SK-N-SH (cell line): ENCODE measurements at places on chromosomes 4 and X.
A peak's percentile ranks its signal among the peaks of the same experiment; 100 is the strongest.

DNA sequence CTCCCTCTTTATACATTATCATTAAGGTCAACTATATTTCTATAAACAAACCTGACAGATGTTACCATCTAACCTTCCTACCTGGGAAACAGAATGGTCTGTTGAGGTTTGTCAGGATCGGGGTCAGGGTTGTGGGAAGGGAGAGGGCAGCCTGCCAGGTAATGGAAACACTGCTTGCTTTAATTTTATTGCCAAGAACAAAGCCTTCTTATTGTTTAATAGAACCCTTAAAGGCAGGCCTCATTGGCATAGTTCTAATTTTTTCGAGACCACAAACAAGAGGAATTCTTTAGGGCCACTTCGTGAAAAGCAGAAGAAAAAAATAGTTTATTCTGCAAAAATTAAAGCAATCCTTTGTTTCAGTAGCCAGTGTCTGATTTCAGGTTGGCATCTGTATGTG lies 113.2 kb downstream of the MID1 start:
- no peak for DNase-seq

DNA sequence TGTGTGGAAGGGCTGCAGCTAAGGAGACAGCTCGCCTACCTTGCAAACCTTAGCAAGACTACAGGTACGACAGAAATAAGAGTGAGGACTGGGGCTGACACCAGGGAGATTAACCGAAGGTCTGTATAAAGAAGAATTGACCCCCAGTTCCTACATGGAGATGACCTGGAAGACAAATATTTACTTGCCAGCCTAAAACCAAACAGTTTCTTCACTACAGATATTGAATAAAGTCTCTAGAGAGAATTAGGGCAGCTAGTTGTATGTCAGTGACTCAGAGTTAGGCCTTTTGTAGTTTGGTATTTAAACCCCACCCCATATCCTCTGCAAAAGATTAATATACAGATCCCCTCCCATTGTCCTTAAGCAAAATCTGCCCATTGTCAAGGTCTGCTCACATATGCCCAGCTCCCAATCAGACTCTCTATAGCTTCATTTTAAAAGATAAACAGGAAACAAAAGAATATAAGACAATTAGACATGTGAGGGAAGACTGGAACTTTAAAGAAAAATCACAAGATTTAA lies 28.1 kb upstream of the FRMPD3 start:
- DNase-seq, result no peak

DNA sequence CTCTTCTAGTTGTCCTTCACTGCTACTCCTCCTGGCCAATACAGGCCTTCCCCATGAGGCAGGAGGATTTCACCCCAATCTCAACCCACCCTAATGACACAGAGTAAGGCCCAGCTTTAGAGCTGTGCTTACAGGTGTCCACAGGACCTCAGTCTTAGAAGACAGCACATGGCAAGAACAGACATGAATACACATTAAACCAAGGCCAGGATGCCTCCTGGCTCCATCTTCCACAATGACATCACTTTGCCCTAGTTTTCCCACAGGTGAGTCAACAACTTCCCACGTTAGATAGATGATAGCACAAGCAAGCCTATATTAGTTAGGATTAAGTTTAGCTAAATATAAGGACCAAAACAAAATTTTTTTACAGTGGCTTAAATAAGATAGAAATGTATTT lies 63.8 kb upstream of the NOCT start:
- no peak for DNase-seq

DNA sequence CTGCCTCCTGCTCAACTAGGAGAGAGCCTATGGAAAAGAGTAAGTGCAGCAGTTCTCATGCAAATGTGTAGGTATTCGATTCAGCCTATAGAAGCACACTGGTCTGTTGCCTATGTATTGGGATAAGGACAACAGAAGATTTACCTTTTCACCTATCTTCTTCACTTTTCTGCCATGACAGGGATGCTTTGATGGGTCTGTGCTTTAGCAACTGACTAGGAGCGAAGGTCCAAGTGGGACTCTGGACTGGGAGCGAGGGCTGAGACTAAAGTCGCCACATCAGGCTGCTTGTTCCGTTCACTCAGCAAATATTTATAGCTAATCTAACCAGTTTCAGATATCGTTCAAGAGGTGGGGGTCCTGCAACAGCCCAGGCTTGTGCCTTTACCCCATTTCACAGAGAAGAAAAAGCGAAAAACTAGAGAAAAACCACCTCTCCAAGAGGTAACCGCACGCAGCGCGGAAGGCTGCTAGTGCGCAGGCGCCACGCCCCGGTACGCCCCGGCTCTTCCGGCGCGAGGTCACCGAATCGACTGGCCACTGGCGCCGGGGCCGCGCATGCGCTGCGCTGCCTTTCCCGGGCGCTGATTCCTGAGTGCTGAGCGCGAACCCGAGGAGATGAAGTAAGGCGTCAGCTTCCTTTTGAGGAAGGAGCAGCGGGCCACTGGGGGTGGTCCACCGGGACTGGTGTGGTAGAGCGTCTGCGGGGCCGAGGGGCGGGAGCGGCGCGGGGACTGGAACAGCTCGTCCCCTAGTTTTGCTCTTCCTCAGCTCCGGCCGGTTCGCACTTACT lies at the start of gene RBMX2:
TSS of gene RBMX2 (plus strand) at position 573 of the 793 bp plus-strand sequence. CDS start at position 619, 46 bp downstream.
- DNase-seq, result peak; percentile 97

- no peak for DNase-seq
These were observed 29.6 kb downstream of the TRIM2 start for GRCh38 chr4:153233761-153234371.
